ENCODE measurements at places on chromosomes 7 and 10. TPM values are rescaled to one million over a fixed set of nuclear protein-coding genes. Genes with fewer than 3 reads are reported as not detected.
A peak's percentile ranks its signal among the peaks of the same experiment; 100 is the strongest.

GRCh38 chr10:78925800-78926319 lies 142.9 kb upstream of the ZMIZ1 start:
- H3K4me3 ChIP-seq: no peak overlapping the region
- H3K4me1 ChIP-seq: peaks cover 27% of the 10 kb centered on the region
- no peaks in the 10 kb centered on the region for H3K27me3 ChIP-seq
- no peaks in the 10 kb centered on the region for H3K36me3 ChIP-seq

DNA sequence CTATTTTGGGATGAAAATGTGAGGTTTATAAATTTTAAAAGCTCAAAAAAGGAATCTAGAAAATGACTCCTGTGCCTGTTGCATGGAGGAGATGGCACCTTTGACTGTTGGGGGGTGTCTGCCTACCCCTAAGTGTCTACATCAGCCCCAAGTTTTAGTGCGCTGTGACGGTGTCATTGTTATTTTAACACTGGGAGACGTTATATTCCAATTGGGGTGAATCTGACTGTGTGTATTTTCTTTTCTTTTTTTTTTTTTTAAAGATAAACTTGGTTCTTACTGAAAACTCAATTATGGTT lies 517 bp downstream of the SRGN start:
- H3K36me3 ChIP-seq: no peaks in the 10 kb centered on the region
- no peaks in the 10 kb centered on the region for H3K4me1 ChIP-seq
- H3K4me3 ChIP-seq: peak overlapping the region; percentile 21
- H3K27me3 ChIP-seq: no peaks in the 10 kb centered on the region
- DNase-seq: no peak
- H3K27ac ChIP-seq: no peak overlapping the region

The IFIT1B gene
- 6.7 TPM for total RNA-seq

The CALHM3 gene
- total RNA-seq: not detected
